NCI-H526 (cell line): ENCODE measurements at places on chromosomes 12 and 14.

DNA sequence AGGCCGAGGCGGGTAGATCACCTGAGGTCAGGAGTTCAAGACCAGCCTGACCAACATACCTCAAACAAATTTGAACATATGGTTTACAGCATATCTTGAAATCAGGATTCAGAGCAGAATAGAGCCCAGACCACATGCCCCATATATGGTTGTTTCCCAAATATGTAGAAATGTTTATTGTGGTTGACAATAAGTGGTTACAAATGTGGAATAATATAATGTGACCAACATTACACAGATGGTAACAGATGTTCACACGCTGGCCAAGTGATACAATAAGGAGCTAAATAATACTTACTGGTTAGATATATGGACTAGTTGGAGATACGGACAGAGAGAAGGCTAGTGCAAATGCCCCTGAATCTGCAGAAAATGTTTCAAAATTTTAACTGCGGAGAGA is 85.3 kb downstream of the MAPKAPK5 start:
- no peak for DNase-seq

DNA sequence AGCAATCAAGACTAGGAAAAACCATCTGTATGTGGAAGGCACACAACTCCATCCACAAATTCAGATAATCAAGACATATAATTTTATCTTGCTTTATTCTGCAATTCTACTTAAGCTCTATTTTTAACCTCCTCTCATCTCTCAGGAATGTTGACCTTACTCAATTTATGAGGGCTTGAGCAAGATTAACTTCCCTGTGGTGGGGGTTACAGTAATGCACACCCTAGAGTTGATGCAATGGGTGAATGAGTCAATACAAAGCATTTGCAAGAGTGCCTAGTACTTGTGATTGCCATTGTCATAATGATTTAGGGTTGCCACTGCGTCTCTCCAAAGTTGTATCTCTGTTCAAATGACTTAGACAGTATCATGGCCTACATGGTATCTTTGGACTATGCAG is 1598.4 kb upstream of the TMEM132C start:
- no peak for DNase-seq

GRCh38 chr12:57993834-57994233 is 52.5 kb downstream of the ATP23 start:
- no peak for DNase-seq

DNA sequence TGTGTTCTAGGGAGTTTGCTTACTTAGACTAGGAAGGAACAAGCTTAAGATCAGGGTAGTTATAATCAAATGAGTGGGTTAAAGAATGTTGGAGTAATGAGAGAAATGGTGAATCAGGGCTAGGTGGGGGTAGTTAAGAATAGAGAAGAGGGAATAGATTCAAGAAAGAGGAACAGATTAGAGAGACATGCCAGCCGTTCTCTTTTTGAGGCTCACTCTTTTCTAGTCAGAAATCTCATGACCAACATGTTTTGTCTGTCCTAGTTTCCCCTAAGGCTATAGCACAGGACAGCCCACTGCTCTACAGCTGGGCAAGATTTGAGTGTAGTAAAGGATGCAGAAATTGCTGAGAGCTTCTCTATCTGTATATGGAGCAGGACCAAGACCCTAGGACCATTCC is 258.4 kb downstream of the AKAP6 start:
- DNase-seq: no peak

DNA sequence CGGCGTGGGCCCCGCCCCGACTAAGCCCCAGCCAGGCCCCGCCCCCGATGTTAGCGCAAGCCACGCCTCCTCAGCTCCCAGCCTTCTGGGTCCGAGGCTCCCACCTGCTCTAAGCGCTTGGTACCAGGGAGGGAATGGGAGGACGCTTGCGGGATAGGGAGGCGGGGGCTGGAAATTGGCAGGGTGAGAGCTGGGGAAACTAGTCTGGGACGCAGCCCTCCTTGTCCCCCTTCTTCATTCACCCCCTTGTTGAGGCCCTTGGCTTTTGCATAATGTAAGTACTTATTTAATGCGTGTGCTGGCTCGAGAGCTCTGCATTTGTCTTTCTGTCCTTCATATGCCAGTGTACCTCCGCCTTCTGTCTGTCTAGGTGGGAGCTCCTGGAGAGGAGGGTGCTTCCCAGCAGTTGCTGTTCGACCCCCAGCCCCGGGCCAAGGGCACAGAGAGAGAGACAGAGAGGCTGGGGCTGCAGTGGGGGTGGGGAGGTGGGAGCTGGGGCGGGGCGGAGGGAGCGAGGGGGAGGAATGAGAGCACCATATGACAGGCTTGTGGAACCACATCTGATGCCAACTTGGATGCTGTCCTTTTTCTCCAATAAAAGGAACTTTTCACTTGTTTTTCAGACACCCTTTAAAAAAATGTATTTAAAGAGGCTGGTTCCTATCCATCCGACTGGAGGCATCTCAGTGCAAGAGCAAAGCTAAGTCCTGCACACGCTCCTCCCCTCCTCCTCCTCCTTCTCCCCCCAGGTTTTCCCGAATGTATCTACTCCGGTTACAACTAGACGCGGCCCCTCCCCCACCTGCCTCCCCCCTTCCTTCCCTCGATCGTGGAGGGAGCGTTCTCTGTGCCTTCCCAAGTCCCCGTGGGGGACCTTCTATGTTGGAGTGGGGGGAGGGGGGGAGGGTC is 25.6 kb upstream of the MAP1LC3B2 start:
- peak; percentile 91 for DNase-seq

- DNase-seq: no peak
These were observed at the start of gene VASH1 for GRCh38 chr14:76761136-76761959. TSS of gene VASH1 (plus strand) at chr14:76761468. CDS start at chr14:76762822, 1,354 bp downstream.

- peak; percentile 45 for DNase-seq
These were observed at the start of gene STXBP6 for GRCh38 chr14:25049568-25050268. TSS of gene STXBP6 (minus strand) at chr14:25050147. CDS start at chr14:24974818, 75,329 bp downstream.

DNA sequence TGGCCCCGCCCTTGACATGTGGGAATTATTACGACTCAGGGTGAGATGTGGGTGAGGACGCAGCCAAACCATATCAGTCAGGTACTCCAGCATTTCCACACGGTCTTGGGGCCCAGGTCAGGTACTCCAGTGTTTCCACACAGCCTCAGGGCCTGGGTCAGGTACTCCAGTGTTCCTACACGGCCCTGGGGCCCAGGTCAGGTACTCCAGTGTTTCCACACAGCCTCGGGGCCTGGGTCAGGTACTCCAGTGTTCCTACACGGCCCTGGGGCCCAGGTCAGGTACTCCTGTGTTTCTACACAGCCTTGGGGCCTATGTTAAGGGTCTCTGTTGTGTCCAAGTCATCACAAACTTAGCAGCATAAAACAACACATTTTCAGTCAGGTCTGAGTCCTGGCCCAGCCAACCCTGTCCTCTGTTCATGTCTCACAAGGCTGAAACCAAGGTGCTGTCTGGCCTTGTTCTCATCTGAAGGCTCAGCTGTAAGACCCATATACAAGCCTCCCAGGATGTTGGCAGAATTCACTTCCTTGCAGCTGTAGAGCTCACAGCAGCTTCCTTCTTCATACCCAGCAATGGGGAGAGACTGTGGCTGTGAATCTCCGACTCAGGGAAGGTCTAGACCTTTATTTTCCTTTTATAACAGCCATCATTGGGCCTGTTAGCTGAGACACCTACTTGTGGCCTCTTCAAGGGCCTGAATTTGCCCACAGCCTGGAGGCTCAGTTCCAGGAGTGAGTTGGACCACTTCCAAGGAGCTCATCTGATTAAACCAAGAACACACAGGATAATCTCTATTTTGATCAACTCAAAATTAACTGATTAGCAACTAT is 107.6 kb upstream of the SFSWAP start:
- no peak for DNase-seq

- no peak for DNase-seq
These were observed 882.3 kb downstream of the RPS29 start for GRCh38 chr14:48703728-48704467.

- DNase-seq: no peak
These were observed 112.0 kb upstream of the ATF7IP start for GRCh38 chr12:14253496-14253895.

DNA sequence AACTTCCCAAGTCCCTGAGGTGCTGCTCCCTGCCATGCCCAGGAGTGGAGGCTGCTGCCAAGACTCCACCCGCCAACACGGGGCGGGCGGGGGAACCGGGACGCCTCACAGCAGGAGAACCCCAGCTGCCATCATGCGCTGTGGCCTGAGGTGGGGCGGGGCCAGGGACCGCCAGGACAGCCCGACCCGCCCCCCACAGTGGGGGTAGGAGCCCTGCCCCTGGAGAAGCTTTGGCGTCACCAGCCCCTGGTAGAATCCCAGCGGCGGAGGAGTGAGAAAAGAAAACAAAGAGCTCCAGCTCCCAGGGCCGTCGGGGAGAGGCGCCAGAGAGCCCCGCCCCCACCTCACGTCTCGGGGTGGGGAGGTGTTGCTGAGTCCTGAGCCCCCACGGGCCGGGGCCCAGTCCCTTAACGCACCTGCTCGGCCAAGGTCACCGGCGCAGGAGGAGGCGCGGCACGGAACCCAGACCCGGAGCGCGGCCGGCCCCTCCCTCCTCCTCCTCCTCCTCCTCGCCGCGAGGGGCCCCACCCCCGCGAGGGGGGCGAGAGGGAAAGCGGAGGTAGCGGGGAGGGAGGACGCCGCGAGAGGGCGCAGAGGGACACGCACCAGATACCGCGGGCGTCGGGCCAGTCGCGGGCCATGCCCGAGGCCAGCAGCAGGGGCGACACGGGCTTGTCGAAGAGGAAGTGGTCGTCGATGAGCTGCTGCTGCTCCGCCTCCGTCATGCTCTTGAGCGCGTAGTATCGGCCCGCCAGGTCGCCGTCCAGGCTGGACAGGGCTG is 1.8 kb downstream of the CKB start:
- peak; percentile 76 for DNase-seq

DNA sequence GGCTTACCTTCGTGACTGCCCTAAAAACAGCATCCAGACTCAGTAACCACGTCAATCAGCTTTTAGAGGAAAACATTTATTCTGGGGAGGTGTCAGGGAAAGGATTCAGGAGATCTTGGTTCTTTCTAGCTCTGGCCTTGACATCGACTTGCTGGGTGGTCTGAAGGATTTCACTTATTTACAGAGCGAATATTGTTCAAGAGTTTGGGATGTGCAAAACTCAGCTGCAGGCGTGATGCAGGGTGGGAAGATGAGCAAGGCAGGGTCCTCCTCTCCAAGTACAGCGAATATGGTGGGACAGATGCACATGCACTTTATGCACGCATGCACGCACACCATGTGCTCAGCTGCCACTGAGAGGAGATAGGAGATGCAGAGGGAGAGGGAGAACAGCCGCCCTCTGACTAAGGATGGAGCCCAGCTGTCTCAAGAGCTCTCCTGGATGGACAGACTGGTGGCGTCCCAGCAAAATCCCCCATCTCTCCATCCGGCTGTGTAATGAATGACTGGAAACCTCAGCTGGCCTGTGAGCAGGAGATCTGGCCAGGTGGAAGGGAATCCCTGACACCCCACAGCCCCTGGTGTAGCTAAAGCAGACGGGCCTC is 24.4 kb upstream of the BDKRB1 start:
- DNase-seq: no peak

GRCh38 chr14:71855399-71856036 is 76.7 kb upstream of the RGS6 start:
- peak; percentile 74 for DNase-seq

GRCh38 chr14:103186241-103186822 is 63.1 kb downstream of the TNFAIP2 start:
- no peak for DNase-seq

GRCh38 chr12:68975811-68976210 is 42.8 kb upstream of the CPM start:
- no peak for DNase-seq

GRCh38 chr12:94062796-94063635 is 85.4 kb upstream of the PLXNC1 start:
- DNase-seq: no peak

DNA sequence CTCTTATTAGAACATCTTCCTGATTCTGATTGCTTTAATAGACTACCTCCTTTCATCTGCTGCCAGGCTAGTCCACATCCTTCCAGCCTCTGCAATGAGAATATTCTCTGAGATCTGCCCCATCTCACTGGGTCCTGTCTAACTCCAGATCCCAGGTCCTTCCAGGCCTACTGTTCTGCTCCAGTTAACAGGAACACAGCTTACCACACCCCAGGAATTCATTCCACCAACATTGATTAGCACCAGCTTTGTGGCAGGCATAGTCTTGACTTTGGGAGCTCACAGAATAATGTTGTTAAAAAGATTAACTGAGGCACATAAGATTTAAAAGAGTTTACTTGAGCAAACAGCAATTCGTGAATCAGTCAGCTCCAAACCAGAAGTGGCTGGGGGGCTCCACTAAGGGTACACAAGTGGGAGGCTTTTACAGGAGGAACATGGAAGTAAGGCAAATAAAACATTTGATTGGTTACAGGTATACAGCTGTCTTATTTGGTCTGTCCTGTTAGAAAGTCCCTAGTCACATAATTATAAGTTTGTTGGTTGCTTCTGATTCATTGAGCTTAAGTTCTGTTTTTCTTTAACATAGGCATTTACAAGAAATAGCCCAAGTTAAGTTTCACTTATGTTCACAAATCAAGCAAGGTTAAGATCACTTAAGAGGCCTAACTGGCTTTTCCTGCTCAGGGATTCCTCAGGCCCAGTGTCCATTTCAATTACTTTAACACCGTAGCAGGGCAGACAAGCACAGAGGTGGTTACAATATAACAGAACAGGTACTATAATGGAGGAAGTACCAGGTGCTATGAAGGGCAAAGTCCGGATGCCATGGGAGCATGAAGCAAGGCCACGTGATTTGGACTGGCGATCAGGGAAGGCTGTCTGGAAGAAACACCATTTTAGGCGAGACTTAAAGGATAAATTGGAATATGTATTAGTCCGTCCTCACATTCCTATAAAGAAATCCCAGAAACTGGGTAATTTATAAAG is 12.2 kb upstream of the MYH7 start:
- DNase-seq: no peak

DNA sequence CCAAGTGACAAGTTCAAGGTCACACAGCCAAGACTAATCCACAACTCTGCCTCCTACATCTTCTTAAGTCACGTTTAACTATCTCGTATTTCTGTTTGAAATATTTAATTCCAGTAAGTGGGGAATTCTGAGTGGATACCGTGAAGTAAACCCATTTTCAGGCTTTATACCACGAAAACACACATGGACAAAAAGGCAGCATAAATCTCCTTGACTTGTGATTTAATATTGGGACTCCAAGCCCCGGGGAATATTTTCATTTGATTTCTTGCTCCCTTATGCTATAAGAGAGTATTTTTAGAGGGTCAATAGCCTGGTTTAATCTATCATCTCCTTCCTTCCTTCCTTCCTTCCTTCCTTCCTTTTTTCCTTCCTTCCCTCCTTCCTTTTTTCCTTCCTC is 716.7 kb downstream of the VRK1 start:
- no peak for DNase-seq

- no peak for DNase-seq
These were observed 1317.4 kb upstream of the TMEM132C start for GRCh38 chr12:126949558-126949957.

GRCh38 chr12:18970603-18971002 is 158.9 kb upstream of the PLEKHA5 start:
- DNase-seq: no peak
